ENCODE measurements at places on chromosomes 4 and X. TPM values are rescaled to one million over a fixed set of nuclear protein-coding genes. Genes with fewer than 3 reads are reported as not detected.

Gene AR
- total RNA-seq, result 9.9 TPM

Gene DTHD1
- total RNA-seq, result not detected

Gene RBM46
- not detected for total RNA-seq

Gene KLHL15
- 7.3 TPM for total RNA-seq

Gene TCEAL3
- 5.1 TPM for total RNA-seq

Gene ZNF41
- 13.2 TPM for total RNA-seq

Gene RPS6KA3
- total RNA-seq, result 65.6 TPM

Gene ADGRG2
- total RNA-seq, result not detected

Gene FGFR3
- total RNA-seq, result not detected

Gene CYTL1
- not detected for total RNA-seq

Gene CDKL2
- not detected for total RNA-seq

Gene CLDN22
- not detected for total RNA-seq

Gene MAOA
- 244 TPM for total RNA-seq

Gene GYPE
- total RNA-seq, result not detected

Gene MAGEC1
- total RNA-seq, result not detected

Gene FAM200B
- total RNA-seq, result 24.6 TPM

Gene PDCL2
- total RNA-seq, result not detected

Gene STATH
- not detected for total RNA-seq

Gene HSFX1
- not detected for total RNA-seq
